Activated naive CD8-positive, alpha-beta T cell treated with anti-CD3 and anti-CD28 coated beads for 36 hours (primary cell): ENCODE measurements at places on chromosomes 6 and 20.

DNA sequence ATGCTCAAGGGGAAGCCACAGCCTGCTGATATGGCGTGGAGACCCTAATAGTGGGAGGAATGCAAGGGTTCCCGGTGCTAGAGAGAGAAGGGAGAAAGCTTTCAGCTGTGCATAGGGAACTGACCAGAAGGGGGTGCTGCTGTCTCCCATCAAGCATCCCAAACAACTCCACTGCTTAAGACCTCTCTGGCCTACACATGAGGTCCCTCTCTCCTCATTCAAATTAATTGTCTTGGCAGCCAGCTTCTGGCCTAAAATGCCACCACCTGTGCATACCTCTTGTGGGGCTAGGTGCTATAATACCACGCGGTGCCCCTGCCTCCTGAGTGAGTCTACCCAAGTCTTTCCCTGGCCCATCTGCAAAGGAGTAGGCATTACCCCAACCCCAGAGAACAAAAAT, 14.5 kb downstream of the ADISSP start:
- DNase-seq = peak; percentile 30

DNA sequence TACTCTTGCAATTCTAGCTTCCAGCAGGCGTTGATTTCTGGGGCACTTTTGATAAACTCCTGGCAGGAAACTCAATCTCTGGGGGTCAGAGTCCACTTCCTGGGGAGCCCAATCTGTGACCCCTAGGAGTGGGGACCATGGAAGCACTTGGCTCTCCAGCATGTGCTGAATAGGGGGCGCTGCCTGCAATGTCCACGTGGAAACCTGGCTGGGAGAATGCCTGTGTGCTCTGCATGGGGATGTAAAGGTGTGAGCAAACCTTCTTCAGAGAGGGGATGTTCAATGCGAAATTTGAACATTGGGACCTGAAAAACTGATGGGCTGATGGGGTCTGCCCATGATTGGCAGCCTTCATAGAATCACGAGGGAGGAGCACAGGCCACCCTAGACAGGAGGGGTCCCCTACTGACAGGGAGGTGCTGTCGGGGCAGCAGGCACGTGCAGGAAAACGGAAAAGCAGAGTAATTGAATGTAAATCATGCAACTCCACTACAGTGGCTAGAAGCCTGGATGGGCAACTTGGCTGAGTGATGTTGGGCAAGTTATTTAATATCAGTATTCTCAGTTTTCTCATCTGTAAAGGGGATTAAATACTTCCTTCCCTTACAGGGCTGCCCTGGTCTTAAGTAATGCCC, 47.8 kb downstream of the CEP43 start:
- DNase-seq = no peak

- no peak for DNase-seq
These were observed 5.1 kb upstream of the TFAP2A start for GRCh38 chr6:10419749-10420545.

GRCh38 chr6:160203953-160204352, 54.7 kb downstream of the SLC22A2 start:
- no peak for DNase-seq

DNA sequence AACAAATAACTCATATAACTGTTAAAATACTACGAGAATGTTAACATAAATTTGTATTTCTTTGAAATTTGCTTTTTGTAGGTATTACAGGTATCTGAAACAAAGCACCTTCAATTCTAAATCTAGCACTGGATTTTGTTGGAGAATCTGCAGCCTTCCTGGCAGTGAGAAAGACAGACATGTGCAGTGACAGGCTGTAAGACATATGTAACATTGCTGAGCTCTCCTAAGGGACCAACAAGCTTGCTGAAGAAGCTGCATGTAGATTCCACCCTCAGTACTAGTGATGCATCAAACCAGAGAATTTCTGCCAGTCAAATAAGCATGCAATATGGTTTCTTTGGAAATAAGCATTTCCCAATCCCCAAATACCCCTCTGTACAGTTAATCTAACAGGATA, 20.5 kb upstream of the KIAA1586 start:
- DNase-seq = no peak

DNA sequence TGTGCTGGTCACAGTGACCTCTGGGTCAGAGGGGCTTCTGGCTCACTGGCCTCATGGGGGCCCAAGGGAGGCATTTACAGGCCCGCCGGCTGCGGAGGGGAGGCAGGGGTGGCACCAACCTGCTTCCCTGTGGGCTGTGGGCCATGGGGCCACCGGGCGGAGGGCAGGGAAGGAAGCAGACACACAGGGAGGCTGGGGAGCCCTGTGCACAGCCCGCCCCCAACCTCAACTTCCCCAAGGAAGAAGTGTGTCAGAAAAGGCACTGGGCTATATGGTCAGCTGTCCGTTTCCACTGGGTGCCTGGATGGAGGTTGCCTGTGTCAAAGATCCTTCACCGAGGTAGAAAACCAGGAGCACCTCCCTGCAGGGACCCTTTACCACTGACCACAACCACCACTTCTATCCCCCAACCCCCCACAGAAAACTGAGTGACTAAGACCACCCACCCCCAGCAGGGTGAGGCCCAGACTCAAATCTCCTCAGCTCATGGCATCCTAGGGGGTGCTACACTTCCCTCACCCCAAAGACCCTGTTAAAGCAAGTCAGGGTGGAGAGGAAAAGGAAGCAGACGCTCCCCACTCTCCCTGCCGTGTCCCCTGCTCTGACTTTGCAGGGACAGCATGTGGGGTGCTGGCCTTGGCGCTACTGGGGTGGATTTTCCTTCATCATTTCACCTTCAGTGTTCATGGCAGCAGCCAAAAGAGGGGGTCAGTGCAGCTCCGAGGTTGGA, 5.6 kb downstream of the CST3 start:
- DNase-seq = no peak
